ENCODE measurements at places on chromosomes 6 and 20.

- DNase-seq, result peak; percentile 60
Measured at GRCh38 chr6:80550281-80550680, 443.8 kb downstream of the BCKDHB start.

GRCh38 chr6:105797286-105797979 lies 288.7 kb upstream of the PRDM1 start:
- no peak for DNase-seq

GRCh38 chr6:161152907-161153662 lies 120.8 kb downstream of the AGPAT4 start:
- DNase-seq, result no peak

DNA sequence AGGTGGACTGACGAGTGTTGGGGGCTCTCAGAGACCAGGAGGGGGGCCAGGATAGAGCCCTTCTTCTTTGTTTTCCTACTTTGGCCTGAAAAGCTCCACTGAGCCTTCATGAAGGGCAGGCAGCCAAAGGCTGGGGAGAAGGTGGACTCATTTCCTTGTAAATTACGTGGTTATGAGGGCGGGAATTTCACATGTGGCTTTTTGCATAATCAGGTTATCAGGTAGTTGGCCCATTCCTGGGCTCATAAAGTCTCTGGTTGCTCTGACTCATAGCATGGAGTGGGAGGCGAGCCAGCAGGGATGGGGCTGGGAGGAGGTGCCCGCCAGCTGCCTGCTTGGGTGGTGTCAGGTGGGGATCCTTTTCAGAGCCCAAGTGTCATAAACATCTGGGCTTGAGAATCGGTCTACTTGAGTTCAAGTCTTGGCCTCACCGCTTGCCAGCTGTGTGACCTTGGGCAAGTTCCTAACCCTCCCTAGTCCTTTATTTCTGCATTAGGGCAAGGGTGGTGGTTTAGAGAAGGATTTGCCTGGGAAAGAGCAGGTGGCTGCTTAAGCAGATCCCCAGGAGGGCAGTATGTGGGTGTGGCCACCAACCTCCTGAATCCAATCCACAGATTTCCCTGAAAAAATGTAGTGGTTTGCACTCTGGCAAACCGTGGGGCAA lies 26.5 kb upstream of the RNF24 start:
- DNase-seq, result peak; percentile 16

- no peak for DNase-seq
Measured at GRCh38 chr6:155959898-155960495, 504.4 kb upstream of the NOX3 start.

Measured in fibroblast of gingiva (primary cell).